ENCODE measurements at places on chromosomes 16 and 17. TPM values are rescaled to one million over a fixed set of nuclear protein-coding genes. Genes with fewer than 3 reads are reported as not detected.

DNA sequence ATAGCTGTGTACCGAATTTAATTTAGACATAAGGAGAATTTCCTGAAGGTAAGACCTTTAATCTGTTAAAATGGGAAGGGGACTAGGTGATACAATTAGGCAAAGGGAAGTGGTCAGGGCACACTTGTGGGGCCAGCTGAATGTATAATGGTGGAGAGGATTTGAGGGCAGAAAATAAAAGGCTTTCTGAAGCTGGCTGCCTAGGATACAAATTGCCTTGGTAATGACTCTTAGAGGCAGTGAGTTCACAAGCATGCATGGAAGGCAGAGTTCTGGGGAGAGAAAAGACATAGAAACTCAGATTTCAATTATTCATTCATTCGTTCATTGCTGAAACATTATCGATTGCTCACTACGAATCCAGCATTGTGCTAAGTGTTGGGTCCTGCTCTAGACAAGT lies 12.4 kb upstream of the NFAT5 start:
- no peak for DNase-seq

TM4SF5 gene
- total RNA-seq, result not detected

- DNase-seq, result peak; percentile 13
These were observed 382.2 kb downstream of the ZFHX3 start for GRCh38 chr16:72665701-72666100.

- DNase-seq, result no peak
These were observed 607.2 kb downstream of the MAF start for GRCh38 chr16:78993346-78993745.

ZCCHC14 gene
- total RNA-seq, result 8.2 TPM

HSD11B2 gene
- not detected for total RNA-seq

DNA sequence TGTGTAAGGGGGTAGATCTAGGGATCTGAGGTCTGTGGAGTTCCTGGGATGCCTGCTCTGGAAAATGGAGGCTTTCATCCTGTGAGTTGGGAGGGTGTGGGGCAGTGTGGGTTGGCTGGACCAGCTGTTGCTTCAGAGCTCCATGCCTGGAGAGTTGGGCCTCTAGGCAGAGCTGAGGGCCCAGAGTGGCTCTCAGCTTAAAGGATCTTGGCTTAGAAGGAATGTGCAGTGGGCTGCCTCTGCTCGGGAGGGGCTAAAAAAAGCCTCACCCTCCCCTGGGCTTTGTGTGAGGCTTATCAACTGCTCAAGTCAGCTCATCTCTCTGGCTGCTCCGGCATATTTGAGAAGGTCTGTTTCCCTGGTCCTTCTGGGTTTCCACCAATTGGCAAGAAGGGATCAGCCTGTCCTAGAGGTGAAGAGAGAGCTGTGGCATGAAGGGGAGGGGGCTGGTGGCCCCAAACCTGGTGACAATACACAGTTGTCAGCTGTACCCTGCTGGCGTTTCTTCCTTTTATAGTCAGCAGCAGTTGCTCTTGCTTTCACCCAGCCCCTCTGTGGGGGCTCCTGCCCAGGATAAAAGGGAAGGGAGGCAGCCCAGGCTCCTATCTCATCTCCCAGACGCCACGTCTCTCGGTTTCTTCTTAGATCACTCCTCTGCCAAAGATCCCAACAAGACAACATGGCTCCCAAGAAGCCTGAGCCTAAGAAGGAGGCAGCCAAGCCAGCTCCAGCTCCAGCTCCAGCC lies at the start of gene MYL4:
TSS of gene MYL4 (plus strand) at position 605 of the 745 bp plus-strand sequence. CDS start at position 680, 75 bp downstream.
- no peak for DNase-seq

DNA sequence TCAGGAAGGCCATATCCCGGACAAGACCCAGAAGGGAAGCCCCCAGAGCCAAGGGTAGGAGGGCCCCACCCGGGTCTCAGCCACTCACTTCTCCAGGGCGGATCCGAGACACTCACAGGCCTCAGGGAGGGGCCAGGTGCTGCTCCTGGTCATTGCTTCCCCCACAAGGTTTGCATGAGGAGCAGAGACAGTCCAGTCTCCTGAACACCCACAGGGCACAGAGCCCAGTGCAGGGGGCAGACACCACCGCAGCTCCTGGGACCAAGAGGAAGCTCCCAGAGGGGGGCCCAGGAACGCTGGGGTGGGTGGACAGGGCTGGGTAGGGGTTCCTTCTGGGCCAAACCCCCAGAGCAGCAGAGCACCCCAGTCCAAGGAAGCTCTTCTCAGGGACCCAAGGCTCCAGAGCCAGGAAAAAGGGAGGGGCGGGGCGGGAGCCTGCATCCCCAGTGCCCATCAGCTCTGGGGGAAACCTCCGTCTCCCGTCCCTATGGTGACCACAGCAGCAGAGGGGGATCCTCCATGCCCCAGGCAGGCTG lies 709 bp upstream of the MRPL28 start:
- DNase-seq, result no peak

DNA sequence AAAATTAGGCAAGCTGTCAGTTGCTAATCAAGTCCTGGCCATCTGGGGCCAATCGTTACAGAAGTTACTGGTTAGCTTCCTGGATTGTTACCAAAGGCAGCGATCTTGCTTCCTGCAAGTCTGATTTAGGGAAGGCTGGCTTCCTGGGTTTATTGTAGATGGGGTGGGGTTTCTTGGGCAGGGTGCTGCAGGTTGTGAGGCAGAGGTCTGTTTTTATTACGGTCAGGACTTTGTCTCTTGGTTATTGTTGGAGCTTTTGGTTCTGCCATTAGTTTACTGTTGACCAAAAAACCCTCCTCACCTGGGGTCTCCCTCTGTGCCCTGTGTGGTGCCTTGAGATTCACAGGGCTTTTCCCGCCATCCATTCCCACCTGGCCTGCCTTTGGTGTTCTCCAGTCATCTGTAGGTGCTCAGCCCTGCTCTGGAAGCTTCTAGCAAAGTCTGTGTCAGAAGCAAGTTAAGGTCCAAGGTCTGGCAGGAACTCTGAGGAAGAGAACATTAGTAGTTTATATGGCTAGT lies 36.9 kb downstream of the SLC47A1 start:
- no peak for DNase-seq

DNA sequence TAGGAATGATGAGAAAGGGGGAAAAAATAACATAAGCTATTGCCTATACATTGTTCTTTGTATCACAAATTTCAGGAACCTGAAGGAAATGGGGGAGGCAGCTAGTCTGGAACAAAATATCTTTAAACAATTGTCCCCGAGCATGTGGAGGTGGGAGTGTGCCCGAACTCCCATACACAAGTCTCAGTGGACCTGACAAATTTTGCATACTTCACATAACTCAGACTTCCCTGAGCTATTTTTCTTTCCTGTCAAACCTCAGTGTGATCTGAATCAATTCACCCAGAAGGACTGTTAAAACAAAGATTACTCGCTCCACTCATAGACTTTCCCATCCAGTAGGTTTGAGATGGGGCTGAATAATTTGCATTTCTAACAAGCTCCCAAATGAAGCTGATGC lies 1.6 kb upstream of the XPO6 start:
- no peak for DNase-seq

CCDC40 gene
- 6.9 TPM for total RNA-seq

DDX5 gene
- total RNA-seq, result 361 TPM

GRCh38 chr17:78241277-78242023 lies 10.0 kb downstream of the TMEM235 start:
- DNase-seq, result peak; percentile 41

- DNase-seq, result no peak
These were observed 2.3 kb upstream of the TPPP3 start for GRCh38 chr16:67395458-67396158.

DNA sequence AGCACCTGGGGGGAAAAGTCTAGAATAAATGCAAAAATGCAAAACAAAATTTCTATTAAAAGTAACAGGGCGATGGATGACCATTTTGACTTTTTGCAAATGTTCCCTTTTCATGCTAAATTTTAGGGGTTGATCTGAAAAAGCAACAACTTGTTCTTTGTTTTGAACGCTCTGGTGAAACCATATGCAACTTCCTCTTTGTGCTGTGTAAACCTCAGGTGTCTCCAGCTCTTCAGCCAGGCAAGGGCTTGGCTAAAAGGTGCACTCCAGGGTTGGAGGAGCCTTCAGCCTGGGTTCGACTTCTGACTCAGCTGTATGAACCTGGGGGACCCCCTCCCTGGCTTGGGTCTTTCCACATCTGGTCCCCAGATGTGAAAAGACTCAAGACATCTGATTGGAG lies 9.5 kb downstream of the IRF8 start:
- no peak for DNase-seq

DNA sequence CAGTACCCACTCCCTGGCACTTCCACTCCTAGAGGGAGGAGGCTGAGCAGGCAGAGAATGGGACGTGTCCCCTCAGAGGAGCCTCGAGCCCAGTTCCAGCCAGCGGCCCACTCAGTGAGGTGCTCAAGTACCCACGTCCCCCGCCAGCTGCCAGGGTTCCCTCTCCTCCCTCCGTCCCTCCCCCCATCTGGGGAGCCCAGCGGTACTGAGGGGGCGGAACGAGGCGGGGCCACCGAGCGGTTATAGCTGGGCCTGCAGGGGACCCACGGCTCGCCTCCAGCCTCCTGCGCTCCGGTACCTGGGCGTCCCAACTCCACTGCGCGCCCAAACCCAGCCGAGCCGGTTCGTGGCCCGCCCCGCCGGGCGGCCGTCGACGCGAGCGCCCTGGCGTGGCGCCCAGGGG lies at the start of gene NPW:
TSS of gene NPW (plus strand) at position 268 of the 403 bp plus-strand sequence.
- no peak for DNase-seq

EVI2B gene
- total RNA-seq, result under 0.01 TPM

GRCh38 chr17:51630101-51630671 lies 369.8 kb downstream of the UTP18 start:
- no peak for DNase-seq

GRCh38 chr17:1475321-1475854 lies 17.1 kb downstream of the MYO1C start:
- DNase-seq, result no peak

GFER gene
- 9.5 TPM for total RNA-seq

DNA sequence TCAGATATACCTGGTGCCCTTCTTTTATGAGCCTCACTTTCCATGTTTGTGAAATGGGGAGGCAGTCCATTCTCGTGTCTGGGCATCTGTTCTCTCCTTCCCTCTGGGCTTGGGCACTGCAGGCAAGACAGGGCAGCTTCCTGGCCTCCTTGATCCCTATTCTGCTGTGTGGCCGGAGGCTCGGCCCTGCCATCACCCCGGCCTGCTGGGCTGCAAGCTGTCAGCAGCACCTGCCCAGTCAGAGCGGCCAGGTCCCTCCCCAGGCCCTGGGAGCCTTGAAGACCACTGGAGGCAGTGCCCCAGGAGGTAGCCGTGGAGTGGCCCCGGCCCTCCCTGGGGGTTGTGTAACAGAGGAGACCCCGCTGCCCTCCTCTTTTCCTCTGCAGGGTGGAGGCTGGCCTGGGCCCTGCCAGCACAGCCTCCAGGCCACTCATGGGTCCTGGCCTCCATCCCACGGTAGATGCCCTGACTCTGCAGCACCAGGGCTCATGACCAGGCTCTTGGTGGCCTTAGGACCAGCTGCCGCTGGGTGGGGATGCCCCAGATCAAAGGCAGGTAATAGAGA lies 9.2 kb downstream of the KCNJ12 start:
- DNase-seq, result no peak

- DNase-seq, result no peak
These were observed 23.5 kb downstream of the PLCD3 start for GRCh38 chr17:45108595-45109521.

DNA sequence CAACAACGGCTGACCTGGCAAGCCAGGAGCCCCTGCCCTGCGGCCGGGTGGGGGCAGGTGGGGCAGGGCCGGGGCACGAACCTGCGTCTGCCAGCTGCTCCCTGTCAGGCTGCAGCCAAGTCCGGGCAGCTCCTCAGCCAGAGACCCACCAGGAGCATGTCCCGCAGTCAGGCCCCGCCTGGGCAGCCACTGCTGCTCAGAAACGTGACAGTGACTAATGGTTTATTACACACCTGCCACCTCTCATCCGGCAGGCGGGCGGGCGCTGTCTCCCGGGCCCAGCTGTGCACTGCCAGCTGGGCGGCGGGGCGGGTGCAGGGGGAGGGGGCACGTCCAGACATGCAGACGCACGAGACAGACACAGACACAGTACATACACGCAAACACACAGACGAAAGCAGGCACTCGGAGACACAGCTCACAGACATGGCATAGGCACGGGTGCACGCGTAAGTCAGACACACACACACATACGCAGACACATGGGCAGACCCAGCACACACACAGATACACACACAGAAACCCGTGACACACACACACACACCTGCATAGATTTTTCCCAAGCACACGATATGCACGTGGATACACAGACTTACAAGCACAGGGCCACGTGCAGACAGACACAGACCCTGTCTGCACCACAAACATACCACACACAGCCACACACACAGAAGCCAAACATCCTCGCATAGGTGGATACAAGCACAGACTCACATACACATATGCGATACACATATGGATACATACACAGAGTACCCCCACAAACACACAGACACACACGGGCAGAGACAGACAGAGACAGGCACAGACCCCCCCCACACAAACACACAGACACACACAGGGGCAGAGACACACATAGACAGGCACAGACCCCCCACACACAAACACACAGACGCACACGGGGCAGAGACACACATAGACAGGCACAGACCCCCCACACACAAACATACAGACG lies 248.3 kb upstream of the CIBAR2 start:
- peak; percentile 64 for DNase-seq

- no peak for DNase-seq
These were observed 49.7 kb downstream of the SRL start for GRCh38 chr16:4192206-4192605.

WFIKKN1 gene
- under 0.01 TPM for total RNA-seq

DNA sequence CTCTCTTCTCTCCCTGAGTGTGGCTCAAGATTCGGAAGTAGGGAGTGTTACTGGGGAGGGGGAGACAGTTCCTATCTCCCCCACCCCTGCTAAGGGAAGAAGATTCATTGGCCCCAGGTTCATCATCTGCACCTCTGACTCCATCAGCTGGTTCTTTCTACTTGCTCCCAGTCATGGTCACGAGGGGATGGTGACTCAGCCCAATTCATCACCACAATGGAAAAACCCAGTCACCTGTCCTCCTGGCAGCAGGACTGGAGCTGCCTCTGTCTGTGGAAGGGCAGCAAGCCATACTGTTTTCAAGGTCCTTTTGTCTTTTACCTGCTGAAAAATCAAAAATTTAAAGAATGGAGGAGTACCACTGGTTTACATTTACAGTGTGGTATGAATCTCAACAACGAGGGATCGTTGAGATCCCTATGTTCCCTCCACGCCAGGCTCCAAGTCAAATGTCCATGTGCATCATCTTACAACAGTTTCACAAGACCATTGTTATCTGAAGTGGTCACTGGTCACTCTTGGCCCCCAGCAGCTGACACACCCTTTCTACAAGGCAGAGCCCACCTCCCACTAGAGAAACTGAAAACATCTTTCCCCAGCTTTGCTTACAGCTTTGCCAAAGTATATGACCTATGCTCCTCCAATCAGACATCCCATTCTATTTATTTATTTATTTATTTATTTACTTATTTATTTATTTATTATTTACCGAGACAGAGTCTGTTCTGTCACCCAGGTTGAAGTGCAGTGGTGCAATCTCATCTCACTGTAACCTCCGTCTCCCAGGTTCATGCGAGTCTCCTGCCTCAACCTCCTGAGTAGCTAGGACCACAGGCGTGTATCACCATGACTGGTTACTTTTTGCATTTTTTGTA lies 40.4 kb upstream of the NDRG4 start:
- peak; percentile 41 for DNase-seq

STAT5A gene
- 13.8 TPM for total RNA-seq

SLC12A3 gene
- not detected for total RNA-seq
